AG04450 (cell line): ENCODE measurements at places on chromosomes 2 and 18.

DNA sequence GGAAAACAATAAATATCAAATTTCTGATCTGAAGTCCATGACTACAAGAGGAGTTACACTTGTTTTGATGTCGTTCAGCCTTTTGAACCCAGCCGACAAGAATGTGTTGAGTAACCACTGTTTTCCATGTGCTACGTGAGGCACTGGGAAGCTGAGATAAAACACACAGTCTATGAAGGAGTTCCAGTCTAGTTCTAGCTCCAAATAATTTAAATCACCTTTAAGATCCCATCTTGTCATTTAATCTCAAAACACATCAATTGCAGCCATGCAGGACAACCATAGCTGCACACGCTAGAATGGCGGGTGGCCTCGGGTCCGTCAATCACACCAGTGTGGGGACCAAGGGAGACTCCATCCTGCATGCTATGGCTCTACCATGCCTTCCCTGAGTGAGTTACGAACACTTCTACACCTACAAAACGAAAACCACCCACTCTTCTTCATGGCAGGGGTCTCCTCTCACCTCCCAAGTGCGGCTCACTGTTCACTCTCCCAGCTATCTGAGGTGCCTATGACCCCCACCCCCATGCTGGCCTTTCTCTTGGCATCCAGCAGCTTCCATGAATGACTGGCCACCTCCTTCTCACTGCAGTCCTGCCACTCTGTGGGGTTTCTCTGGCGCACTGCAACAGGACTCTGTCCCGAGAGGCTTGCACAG is 3.8 kb downstream of the FHL2 start:
- DNase-seq, result no peak

- no peak for DNase-seq
Observed at GRCh38 chr18:11587846-11588245, 21.6 kb upstream of the SLC35G4 start.

DNA sequence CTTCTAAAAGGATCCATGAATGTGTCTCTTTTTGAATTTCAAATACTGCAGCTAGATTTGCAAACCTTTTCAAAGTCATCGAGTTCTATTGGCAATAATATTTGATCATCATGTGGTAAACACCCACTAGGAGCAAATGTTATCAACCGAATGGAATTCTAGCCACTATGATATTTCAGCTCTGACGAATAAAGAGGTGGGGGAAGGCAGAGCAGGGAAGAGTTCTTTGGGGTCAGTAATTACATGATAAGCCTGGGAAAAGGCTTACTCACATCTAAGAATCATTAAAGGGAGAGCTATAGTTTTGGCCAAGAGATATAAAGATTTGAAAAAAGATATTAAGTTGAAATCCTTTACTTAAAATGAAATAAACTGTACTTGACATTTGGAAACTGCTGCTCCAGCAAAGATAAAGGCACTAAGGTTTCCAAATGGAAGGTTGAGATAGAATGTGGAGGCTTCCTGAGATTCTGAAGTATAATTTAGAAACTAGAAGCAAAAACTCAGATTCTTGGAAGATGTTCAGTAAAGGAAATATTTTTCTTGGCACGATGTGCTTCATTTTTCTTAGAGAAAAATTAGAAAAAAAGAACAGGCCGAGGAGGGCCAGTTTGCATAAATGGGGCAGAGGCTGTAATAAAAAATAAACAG is 104.7 kb upstream of the ARHGAP28 start:
- DNase-seq, result no peak

GRCh38 chr18:13983506-13983905 is 68.2 kb upstream of the MC2R start:
- no peak for DNase-seq

GRCh38 chr18:9989481-9989880 is 75.7 kb downstream of the VAPA start:
- DNase-seq, result no peak
